Muscle of back (tissue), 13 donors: ENCODE measurements at places on chromosomes 5 and 9. TPM values are rescaled to one million over a fixed set of nuclear protein-coding genes. Genes with fewer than 3 reads are reported as not detected.

Gene RPP25L
- 22.1 TPM for polyA plus RNA-seq

Gene HTR1A
- polyA plus RNA-seq: not detected

- no peak for DNase-seq
Measured at GRCh38 chr9:115401756-115402327, 283.9 kb upstream of the TNC start.

DNA sequence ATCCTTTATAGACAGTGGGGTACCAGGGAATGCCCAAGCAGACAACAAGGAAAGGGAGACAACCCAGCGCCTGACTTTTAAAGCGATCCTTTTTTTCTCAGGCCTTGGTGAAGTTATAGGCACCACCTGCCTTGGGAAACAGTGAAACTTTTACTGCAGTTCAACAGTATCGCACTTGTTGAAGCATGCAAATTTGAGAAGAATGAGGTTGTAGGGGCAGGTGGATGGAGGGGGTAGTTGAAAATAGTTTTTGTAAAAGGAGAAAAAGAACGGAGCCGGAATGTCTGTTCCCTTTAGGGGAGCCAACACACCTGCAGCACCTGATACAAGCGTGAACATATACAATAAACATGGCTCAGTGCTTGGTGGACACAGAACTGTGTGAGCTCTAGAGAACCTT is 190.2 kb upstream of the NR3C1 start:
- DNase-seq: no peak

- peak; percentile 74 for DNase-seq
Measured at GRCh38 chr9:82021198-82021597, 32.6 kb downstream of the SPATA31D1 start.

GRCh38 chr9:124254261-124254682 is 3.5 kb upstream of the NEK6 start:
- no peak for DNase-seq
